ENCODE measurements at places on chromosomes 5 and 9. TPM values are rescaled to one million over a fixed set of nuclear protein-coding genes. Genes with fewer than 3 reads are reported as not detected.

Gene SAXO1
- total RNA-seq: 0.12 TPM

Gene ZFP62
- 26.4 TPM for total RNA-seq

Gene PIP5KL1
- total RNA-seq: 5.9 TPM

Gene GPR21
- total RNA-seq: 15.1 TPM

Gene ANXA1
- 13.8 TPM for total RNA-seq

Gene RNF224
- not detected for total RNA-seq

Gene FOXD4L4
- total RNA-seq: 3.6 TPM

Gene GTF3C4
- 16.1 TPM for total RNA-seq

Gene EQTN
- total RNA-seq: 1.2 TPM

Gene C9
- not detected for total RNA-seq

Gene SPAAR
- total RNA-seq: 2.8 TPM

Gene PCDHB9
- 9.0 TPM for total RNA-seq

Gene SV2C
- 9.7 TPM for total RNA-seq
